ENCODE measurements at places on chromosomes 3 and 15.

DNA sequence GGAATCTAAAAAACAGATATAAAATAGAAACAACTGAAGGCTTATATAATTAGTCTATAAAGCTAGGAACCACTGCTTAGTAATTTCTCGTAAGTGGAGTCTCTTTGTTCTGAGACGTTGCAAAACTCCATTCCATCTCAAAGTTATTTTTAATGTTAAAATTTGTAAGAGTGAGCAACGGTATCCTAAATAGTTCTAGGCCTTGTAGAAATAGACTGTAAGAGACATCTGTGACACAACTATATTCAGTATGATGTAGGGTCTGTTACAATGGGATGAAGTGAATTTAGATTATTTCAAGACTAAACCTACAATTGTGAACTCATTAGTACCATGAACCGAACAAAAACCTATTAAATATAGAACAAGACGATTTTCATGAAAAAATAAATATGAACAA lies 57.2 kb downstream of the UBE3A start:
- no peak for DNase-seq

DNA sequence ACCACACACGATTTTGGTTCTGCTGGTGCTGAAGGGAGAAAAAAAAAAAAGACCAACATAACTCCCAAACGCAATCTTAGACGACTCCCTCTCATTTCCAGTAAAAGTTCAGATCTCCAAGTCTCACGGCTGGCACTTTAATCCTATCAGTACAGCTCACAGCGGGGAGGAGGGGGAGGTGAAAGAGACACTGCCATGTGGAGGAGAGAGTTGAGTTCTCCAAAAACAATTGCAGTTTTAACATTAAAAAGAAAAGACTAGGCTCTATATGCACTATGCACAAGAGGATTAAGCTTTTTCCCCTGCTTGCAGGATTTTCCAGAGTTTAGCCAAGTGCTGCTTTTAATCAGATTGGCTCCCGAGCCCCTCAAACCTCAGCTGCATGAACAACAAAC lies 16.8 kb downstream of the BMF start:
- no peak for DNase-seq

GRCh38 chr15:74616366-74616939 lies 817 bp downstream of the CLK3 start:
- peak; percentile 91 for DNase-seq

DNA sequence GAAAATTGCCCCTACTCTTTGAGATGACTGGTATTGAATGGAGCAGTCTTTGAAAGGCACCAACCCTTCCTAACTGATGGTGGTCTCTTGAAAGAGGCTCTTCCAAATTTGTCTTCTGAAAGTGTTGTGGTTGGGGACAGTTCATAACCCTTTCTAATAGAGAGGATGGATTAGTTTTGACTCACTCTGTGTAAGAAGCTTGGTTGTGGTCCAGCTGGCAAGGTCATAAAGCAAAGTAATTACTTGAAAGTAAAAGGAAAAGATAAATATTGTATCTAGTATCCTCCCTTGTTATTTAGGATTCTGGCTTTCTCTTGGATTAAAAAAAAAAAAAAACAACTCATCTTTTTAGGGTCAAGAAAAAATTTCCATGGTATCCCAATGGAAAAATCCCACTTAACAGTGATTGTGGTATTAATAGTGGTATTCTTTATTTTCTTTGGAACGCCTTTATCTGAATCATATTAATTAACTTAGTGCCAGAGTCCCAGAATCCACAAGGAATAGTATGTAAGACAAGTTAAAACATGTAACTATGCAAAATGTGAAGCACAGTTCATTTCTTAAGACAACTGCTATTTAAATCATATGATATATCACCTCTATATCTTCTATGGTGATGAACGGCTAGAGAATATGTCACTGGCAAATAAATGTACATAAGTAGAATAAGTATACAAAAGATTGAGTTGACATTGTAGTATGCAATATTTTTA lies 469.3 kb upstream of the CDIN1 start:
- no peak for DNase-seq

- no peak for DNase-seq
Observed at GRCh38 chr15:94026458-94027304, 204.7 kb upstream of the MCTP2 start.

DNA sequence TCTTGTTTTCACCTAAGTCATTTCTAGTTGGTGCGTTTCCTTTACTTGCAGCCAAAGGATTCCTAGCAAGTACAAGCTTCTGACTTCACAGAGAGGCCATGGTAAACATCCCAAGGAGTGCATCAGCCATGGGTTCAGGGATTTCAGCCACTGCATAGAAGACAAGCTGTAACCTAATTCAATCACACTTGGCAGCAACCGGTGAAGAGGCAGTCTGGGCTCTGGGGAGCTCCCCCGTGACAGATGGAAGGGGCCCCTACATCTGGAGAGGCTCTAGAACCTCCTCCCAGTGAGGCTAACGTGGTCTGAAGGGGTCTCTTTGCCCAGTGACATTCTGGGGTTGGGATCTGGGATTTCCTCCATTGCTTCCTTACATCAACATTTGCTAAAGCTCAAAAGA lies 8.4 kb upstream of the SNRPA1 start:
- DNase-seq = no peak

DNA sequence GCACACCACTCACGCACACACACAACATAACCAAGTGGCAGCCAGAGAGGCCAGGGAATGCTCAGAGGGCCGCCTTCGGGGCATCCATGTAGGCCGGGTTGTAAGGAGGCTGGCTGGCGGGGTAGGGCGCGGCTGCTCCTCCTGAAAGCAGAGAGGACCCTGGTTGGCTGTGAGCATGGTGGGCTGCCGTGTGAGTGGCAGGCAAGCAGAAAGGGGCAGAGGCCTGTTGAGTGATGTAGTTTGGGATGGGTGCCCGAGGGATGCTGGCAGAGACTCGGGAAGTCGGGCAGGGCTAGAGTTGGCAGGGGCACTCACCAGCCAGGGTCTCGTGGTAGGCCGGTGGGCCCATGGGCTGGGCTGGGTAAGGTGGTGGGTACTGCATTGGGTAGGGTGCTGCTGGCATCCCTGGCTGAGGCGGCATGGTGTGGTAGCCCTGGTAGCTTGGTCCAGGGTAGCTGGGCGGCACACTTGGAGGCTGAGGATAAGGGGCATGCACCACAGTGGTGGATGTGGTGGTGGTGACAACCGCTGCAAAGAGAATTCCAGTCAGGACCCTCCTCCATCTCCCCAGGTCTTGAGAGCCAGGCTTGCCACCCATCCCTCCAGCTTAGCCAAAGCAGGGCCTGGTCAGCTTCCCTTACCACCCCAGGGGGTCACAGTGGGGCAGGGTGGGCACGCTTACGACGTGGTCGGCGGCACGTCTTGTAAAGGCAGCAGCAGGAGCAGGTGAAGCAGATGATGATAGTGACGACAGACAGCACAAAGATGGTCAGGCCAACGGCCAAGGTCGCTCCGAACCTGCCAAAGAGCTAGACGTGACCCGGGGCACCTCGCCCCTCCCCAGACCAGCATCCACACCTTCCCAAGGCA lies 22.7 kb downstream of the ATRIP start:
- DNase-seq = no peak

GRCh38 chr15:48875241-48875960 lies 2.5 kb upstream of the EID1 start:
- no peak for DNase-seq

- no peak for DNase-seq
Observed at GRCh38 chr3:186825294-186825821, 17.2 kb upstream of the ADIPOQ start.

DNA sequence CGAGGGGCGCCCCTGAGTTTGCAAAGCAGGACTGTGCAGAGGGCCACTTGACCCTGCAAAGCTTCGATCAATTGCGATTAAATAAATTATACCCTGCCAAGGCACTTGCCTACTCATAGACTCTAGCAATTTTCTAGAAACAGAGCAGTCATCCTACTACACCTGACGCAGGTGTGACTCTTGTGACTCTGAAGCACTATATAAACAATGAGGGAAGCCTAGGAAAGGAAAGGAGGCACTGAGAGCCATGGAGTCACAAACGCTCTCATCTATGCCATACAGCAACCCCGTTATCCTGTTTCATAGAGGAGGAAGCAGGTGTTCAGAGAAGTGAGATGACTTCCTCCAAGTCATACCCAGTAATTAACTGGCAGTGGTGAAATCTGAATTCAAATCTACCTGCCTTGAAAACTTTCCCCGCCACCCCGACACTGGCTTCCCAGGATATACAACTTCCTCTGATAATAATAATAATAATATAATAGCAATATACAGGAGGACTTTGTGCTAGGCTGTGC lies 14.4 kb downstream of the ARHGEF3 start:
- no peak for DNase-seq

GRCh38 chr3:51940648-51941462 lies 849 bp downstream of the RRP9 start:
- DNase-seq = no peak

GRCh38 chr3:5531741-5532290 lies 344.3 kb downstream of the EDEM1 start:
- DNase-seq = no peak

- no peak for DNase-seq
Observed at GRCh38 chr15:59292442-59293151, 80.1 kb downstream of the MYO1E start.

GRCh38 chr3:13638927-13639326 lies 90.0 kb downstream of the FBLN2 start:
- DNase-seq = peak; percentile 31

GRCh38 chr3:157087373-157087772 lies 72.6 kb downstream of the CCNL1 start:
- no peak for DNase-seq

- DNase-seq = no peak
Observed at GRCh38 chr15:77483425-77484140, 62.9 kb downstream of the HMG20A start.

- no peak for DNase-seq
Observed at GRCh38 chr15:88701561-88702095, 62.8 kb downstream of the ISG20 start.

DNA sequence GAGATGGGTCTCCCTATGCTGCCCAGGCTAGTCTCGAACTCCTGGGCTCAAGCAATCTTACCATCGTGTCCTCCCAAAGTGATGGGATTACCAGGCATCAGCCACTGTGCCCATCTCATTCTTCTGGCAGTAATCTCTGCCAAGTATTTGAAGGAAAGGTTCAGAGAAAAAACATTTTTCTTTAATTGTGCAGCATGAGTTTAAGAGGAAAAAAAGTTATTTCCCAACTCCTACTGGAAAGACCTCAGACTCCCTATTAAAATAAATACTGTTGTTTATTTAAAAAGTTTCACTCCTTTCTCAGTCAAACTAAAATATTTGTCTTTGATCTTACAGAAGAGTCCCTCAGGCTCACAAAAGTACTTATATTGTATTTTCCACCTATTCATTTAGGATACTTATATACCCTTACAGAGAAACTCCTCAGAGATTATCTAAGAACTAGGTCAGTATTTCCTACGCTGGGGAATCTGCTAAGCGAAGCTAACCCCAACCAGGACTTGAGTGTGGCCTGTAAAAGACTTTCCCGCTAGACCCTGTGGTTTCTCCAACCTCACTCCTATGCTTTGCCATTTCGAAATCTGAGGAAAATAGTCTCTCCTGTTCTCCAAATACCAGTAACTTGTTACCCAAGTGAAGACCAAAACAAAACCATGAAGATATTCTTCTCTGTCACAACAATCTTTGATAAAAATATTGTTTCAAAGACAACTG lies 28.7 kb downstream of the WWTR1 start:
- DNase-seq = no peak

DNA sequence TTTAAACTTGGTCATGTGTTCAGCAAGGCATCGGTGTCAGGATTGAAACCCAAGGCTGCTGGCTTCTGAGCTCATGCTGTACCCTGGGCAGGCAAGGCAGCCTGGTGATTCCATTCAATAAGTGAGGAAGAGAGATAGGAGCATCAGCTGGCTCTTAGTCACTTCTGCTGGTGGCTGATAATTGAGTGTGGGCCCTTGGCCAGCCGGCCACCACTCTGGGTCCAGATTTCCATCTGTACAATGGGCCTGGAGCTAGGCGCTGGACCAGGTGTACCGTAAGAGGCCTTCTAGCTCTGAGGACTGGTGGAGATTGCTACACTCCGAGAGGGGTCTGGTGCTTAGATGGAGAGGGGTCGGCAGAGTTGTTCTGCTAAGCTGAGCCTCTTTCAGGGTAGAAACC lies 4.3 kb downstream of the CD276 start:
- no peak for DNase-seq

DNA sequence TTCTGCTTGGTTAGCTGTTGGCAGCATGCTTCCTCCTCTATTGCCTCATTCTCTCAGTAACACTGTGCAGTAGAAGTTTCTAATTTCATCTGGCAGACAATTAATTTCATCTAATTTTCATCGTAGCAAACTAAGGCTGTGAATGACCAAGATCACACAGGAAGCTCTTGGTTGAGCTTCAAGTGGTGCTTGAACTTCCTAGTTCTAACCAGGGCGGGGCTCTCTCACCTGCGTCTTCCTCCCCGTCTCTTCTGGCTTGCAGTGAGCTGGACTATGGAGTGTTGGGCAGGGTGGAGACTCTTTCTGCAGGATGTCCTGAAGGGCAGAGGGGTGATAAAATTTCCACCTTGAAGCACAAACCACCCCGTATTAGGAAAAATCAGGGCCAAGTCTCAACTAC lies 2.0 kb upstream of the IL16 start:
- no peak for DNase-seq

GRCh38 chr3:128553560-128553959 lies 60.6 kb upstream of the GATA2 start:
- no peak for DNase-seq

DNA sequence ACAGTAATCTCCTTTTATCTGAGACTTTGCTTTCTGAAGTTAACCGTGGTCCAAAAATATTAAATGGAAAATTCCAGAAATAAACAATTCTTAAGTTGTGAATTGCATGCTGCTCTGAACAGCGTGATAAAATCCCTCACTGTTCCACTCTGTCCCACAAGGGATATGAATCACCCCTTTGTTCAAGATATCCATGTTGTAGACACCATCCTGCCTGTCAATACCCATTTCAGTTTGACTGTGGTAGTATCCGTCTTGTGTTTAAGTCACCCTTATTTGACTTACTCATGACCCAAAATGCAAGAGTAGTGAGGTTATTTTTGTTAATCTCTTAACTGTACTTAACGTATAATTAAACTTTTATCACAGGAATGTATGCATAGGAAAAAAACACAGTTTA lies 435.0 kb downstream of the SHQ1 start:
- DNase-seq = no peak

DNA sequence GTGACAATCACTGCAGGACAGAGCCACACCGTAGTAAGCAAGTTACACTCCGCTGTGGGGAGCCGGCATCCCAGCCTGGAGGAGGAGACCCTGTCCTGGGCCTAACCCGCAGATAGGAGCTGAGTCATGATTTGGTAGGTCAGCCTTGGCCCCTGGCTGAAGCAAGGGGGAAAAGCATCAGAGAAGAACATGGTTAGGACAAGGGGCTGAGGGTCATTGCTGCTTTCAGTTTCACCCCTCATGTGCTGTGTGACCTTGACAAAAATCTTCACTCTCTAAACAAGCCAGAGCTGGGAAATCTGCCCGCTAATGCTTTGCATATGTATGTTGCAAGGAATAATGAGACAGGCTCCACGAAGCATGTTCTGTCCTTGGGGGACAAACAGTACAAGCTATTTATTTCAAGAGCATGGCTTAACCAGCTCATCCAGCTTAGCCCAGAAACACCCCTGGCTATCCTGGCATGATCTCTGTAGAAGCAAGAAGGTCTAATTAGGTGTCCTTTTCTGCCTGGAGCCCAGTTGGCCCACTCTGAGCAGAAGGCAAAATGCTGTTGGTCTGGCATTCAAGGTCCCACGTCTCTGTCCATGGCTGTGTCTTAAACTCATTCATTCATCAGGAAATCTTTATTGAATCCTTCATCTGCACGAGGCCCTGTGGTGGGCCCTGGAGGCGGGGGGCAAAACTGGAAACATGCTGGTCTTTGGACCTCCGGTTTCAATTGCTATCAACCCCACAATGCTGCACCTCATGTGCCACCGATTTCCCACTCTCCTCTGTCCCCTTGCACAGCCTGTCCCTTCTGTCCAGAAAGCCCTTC lies 221.3 kb upstream of the LYSMD4 start:
- no peak for DNase-seq
